ENCODE measurements at places on chromosomes 16 and 17.

DNA sequence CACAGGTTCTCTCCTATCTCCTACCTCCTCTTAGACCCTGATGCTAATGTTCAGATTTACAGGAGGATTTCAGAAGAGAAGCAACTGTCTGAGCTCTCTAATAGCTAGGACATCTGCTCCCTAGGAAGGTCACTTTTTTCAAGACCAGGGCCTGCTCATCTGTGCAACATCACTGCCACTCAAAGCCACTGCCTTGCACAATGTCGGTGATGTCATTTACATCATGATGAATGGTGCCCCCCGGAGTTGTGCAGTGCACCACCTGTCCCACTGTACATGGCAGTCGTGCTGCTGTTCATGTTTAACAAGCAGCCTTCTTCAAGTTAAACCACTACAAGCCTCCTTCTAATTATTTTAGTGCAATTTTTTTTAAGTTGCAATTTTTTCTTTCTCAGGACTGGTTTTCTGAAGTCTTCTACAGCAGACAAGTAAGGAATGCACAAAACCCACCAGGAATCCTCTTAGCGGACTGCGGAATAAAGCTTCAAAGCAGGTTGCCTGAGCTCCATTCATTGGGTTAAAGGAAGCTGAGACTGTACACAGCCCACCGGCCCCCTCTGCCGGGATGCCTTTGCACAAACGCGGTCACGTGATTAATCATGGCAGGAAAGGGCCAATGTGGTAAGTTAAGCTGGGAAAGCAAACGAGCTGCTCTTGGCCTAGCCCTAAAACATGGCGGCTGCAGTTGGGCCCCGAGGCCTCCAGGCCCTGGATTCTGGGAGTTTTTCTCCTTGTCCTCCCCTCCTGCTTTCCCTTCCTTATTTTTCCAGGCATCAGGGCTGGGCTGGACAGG is 74.1 kb downstream of the MYH11 start:
- DNase-seq = no peak

DNA sequence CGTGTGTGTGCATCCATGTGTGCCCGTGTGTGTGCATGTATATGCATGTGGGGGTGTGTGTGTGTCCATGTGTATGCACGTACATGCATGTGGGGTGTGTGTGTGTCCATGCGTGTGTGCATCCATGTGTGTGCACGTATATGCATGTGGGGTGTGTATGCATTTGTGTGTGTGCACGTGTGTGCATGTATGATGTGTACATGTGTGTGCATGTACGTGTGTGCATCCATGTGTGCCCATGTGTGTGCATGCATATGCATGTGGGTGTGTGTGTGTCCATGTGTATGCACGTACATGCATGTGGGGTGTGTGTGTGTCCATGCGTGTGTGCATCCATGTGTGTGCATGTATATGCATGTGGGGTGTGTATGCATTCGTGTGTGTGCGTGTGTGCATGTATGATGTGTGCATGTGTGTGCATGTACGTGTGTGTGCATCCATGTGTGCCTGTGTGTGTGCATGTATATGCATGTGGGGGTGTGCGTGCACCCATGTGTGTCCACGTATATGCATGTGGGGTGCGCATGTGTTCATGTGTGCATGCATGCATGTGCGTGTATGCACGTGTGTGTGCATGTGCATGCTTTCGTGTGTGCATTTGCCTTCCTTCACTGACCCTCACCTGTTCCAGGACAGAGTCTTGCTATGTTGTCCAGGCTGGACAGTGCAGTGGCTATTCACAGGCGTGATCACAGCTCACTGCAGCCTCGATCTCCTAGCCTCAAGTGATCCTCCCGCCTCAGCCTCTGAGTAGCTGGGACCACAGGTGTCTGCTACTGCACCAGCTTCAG is 129.6 kb upstream of the TNRC6C start:
- DNase-seq = no peak

GRCh38 chr17:69945698-69946185 is 129.3 kb upstream of the KCNJ16 start:
- no peak for DNase-seq

DNA sequence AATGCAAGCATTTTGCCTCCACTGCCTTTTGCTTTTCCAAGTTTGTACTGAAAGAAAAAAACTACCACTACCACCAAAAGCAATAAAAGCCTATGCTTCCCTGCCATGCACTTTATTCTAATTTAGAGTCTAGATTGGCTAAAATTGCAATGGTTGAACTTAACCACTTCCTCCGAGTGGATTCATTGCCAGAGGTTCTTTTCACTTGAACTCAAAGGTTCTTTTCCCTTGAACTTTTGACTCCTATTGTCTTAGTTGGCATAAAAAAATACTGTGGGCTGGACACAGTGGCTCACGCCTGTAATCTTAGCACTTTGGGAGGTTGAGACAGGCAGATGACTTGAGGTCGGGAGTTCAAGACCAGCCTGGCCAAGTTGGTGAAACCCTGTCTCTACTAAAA is 319.8 kb upstream of the GOT2 start:
- DNase-seq = no peak

- peak; percentile 25 for DNase-seq
Observed at GRCh38 chr16:57071831-57072582, 20.4 kb upstream of the CPNE2 start.

- DNase-seq = peak; percentile 68
Observed at GRCh38 chr16:58459344-58460218, 40.4 kb upstream of the NDRG4 start.

DNA sequence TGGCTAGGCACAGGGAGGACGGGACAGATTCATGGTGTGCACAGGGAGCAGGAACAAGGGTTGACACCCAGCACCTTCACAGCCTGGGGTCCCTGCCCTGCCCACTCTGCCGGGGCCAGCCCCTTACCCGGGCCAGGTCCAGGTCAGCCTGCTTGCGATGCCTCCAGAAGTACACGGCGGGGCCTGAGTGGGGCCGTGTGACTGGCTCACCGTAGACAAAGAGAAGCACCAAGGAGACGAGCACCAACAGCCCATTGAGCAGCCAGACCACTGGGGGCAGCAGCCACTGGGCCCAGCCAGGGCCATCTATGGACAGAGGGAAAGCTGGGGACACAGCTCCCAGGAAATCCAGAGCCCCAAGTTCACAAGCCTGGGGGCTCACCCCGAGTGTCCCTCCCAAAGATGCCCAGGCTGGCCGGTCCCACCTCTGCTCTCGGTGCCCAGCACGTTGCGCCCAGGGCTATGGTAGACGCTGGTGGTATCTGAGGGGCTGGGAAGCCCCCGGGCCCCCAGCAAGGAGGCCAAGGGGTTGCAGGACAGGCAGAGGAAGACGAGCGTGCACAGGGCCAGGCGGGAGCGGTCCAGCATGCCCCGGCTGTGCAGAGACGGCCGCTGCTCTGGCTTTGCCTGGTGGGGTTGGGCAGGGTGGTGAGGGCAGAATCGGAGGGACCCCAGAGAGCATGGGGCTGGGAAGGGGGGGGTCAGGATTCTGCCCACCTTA is 19.8 kb downstream of the SREBF1 start:
- DNase-seq = no peak

DNA sequence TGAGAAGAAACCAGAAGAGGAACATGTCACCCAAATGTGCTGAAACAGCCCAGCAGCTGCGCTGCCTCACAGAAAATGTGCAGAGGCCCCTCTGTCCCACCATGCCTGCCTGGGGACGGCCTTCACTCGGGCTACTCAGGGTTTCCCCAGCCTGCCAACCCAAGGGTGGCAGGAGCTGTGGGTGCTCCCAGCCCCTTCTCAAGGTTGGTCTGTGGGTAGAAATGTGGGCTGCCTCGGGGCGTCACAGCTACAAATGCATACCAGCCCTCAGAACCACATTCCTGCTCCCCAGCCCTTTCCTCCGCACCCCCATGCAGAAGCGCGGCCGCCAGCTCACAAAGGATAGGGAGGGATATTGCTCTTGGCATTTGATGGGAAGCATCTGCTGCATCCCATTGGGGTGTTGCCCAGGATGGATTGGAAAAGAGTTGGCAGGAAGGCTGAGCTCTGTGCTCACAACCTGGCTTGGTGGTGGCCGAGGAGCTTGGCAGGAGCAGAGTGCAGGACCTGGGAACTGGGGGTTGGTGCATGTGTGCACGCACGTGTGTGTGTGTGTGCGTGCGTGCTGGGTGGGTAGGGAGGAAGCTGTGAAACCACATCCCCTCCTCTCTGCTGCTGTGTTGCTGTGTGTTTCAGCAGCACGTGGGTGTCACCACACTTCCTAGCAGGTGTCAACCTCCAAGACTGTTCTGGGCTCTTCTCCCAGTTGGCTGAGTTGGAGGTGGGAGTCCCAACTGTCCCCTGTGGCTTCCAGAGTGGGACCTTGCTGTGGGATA is 304.4 kb downstream of the SEC14L1 start:
- DNase-seq = peak; percentile 51

DNA sequence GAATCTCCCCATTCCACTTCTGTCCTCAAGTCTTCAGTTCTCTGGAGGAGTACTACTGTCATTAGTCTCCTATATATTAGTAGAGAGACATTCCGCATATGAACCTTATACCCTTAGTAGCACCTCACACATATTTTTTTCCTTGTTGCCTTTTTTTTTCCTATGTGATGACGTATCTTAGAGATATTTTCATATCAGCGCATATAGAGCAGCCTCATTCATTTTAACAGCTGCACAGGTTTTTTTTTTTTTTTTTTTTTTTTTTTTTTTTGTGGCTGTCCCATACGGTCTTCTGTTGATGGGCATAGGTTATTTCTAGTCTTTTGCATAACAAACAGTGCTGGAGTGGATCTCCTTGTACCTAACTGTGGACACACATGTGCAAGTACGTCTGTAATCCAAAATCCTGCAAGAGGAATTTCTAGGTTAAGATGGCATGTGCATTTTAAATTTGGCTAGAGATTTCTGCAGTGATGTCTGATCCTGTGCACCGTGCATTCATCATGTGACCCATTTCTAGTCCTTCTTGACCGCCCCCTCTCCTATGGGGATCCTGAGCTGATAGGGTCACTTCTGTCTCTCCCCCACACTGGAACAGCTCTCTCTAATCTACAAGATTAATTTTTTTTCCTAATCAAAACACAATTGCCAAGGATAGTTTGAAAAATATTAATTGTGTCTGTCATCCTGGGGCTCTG is 64.8 kb downstream of the PRKCB start:
- no peak for DNase-seq

GRCh38 chr17:14458724-14459123 is 157.8 kb downstream of the HS3ST3B1 start:
- no peak for DNase-seq

GRCh38 chr17:3848229-3848835 is 2.3 kb upstream of the NCBP3 start:
- DNase-seq = no peak

DNA sequence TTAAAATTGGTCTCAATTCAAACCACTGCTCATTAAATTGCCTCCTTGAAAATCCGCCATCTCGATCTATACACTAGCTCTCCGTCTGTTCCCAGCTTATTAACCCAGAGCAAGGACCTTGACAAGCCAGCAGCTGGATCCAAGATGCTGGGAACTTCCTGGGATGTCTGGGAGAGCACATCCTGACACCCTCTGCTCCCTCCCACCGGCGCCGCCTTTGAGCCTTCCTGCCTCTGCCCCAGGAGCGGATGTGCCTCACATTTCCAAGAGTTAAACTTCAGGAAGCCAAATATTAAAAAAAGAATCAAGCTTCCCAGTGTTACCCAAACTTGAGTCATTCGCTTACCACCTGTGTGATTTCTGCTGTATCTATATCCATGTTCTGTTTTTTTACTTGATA is 107.9 kb downstream of the HAPSTR1 start:
- DNase-seq = no peak

- no peak for DNase-seq
Observed at GRCh38 chr16:49336581-49336980, 37.0 kb upstream of the C16orf78 start.

- no peak for DNase-seq
Observed at GRCh38 chr17:81608082-81608481, 28.8 kb downstream of the NPLOC4 start.

- no peak for DNase-seq
Observed at GRCh38 chr16:50324345-50324744, 44.4 kb downstream of the BRD7 start.

DNA sequence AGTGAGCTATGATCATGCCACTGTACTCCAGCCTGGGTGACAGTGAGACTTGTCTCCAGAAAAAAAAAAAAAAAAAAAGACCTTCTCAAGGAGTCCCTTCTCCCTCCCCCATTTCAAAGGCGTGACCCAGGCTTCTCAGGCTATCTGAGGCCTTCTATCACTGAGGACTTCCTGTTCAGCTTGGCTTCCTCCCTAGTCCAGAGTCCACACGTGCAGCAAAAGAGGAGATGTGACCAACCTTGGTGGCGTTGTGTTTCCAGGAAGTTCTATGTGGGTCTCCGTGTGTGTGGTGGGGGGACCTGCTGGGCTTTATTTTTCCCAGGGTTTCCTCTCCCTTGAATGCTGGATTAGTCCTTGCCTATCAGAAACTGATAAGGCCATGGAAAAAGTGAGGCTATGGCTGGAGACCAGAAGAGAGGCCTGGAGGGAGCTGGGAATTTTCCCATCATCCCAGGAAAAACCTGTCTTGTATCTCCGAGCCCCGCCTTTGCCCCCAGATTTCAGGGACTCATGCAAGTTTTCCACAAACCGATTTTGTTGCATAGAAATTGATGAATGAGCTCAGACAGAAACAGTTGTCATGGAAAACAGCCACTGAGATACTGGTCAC is 148.1 kb downstream of the SALL1 start:
- DNase-seq = no peak

- no peak for DNase-seq
Observed at GRCh38 chr17:39736319-39737165, 1.2 kb upstream of the GRB7 start.

All from AG08396 (cell line).